ENCODE measurements at places on chromosomes 12 and 14. TPM values are rescaled to one million over a fixed set of nuclear protein-coding genes. Genes with fewer than 3 reads are reported as not detected.

GRCh38 chr14:94584591-94585280 is 3.5 kb downstream of the SERPINA5 start:
- DNase-seq, result no peak

The IGFBP6 gene
- polyA plus RNA-seq, result 19.7 TPM

The INHBC gene
- polyA plus RNA-seq, result 0.40 TPM

GRCh38 chr14:45181806-45182205 is 46.1 kb downstream of the FANCM start:
- DNase-seq, result no peak

The TGFB3 gene
- 21.1 TPM for polyA plus RNA-seq

- DNase-seq, result peak; percentile 55
These were observed 192.6 kb upstream of the HMGA2 start for GRCh38 chr12:65631621-65632111.

The FGF23 gene
- polyA plus RNA-seq, result 6.5 TPM

DNA sequence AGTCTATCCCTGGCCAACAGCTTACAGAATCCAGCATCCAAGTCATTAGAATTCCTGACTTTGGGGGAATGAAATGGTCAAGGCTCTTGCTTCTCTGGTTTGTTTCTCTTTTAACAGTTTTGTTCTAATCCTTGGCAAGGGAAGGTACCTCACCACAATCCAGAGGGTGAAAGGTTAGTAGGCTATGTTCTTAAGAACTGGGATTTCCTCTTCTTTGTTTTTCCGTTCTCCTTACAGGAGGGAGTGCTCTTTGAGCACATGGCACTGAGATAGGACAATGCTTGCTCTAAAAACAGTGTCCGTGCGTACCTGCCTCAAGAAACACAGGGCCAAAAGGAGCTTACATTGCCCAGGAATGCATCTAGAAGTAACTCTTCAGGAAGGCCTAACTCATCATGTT is 156.6 kb downstream of the GCH1 start:
- no peak for DNase-seq

The FAM90A1 gene
- 0.91 TPM for polyA plus RNA-seq

DNA sequence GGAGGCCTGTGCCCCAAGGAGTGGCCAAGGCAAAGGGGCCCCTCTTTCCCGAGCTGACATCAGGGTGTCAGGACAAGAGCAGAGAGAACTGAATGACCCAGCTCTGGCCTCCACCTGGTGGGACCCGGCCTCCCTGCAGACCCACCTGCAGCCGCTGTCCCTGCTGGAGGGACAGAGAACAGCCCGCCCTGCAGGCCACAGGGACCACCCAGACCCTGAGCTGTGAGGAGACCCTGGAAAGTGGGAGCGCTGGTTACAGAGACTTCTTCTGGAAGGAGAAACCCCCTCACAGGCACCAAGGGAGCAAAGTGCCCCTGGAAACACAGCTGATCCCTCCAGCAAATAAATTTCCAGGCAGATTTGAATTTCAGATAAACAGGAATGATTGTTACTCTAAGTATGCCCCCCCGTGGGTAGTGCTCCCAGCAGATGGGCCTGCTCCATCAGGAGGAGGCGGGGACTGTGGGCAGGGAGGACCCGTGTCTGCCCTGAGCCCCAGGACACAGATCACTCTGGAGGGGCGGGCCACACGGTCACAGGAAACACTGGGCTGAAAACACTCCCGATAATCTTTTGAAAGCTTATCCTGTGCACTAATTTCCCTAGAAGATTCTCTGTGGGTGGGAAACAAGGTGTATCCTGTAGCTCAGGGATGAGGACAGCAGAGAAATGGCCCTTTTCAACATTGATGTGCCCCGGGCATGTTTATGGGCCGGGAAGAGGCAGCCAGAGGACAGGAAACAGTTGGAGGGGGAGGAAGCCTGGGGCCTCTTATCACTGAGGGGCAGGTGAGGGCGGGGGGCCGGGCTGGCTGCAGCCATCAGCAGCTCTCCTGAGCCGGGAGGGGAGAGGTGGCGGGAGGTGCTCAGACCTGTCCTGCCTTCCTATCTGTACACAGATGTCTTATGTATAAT is 276.0 kb downstream of the ADGRD1 start:
- DNase-seq, result peak; percentile 88

GRCh38 chr14:24971255-24971654 is 78.7 kb downstream of the STXBP6 start:
- no peak for DNase-seq

The RDH12 gene
- polyA plus RNA-seq, result 0.88 TPM
